Small intestine (tissue), 16 donors: ENCODE measurements at places on chromosomes 5 and 9.

- no peak for DNase-seq
- no peak overlapping the region for H3K4me3 ChIP-seq
- no peaks in the 10 kb centered on the region for H3K27me3 ChIP-seq
- H3K4me1 ChIP-seq, result no peaks in the 10 kb centered on the region
- no peaks in the 10 kb centered on the region for H3K36me3 ChIP-seq
Measured at GRCh38 chr5:175216991-175217390, 227.0 kb downstream of the DRD1 start.

DNA sequence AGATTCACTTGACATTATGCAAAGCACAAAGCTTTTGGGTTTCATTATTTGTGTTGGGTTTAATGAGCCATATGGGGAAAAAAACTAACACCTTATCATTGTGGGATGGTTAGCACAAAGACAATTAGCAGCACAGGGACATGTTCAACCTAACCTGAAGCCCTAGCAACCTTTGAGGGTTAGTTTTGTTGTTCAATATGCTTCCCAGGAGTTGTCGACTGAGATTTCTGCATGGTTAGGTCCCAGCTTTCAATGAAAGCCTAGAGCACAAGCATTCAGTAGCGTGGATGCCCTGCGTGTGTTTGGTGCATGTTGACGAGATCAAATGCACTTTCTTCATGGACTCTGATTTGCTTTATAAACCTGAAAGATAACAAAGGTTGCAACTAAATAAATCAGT is 565.2 kb upstream of the TLE4 start:
- H3K36me3 ChIP-seq, result no peaks in the 10 kb centered on the region
- H3K27ac ChIP-seq, result no peak overlapping the region
- DNase-seq, result no peak
- no peaks in the 10 kb centered on the region for H3K4me1 ChIP-seq
- no peak overlapping the region for H3K4me3 ChIP-seq

DNA sequence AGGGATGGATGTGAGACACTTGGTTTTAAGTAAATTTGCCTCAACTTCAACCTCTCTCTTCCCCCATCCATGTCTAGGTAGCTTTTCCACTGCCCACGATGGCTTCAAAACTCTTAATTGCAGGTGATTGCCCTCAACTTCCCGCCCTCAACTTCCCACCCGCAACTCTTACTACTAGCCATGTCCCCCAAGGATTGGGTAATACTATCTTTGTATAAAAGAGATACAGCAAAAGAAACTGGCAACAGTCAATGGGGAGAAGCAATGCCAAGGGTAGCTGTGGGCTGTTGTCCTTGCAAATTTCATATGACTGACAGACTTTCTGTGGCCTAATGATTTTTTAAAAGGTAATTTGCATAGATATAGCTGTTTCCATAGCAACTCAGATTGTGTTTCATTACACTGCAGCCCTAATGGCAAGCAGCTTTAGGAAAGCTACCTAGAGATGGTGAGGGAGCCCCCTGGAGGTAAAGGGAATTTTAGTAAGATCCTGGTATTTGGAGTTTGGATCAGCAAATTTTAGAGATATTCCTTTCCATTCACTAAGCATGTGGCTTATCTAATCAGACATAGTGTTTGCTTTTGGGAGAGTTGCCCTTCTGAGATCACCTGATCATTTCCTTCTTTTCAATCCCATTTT is 421.5 kb upstream of the DAP start:
- peak; percentile 22 for DNase-seq
- H3K4me1 ChIP-seq, result no peaks in the 10 kb centered on the region
- no peaks in the 10 kb centered on the region for H3K27me3 ChIP-seq
- no peak overlapping the region for H3K4me3 ChIP-seq
- H3K36me3 ChIP-seq, result no peaks in the 10 kb centered on the region

DNA sequence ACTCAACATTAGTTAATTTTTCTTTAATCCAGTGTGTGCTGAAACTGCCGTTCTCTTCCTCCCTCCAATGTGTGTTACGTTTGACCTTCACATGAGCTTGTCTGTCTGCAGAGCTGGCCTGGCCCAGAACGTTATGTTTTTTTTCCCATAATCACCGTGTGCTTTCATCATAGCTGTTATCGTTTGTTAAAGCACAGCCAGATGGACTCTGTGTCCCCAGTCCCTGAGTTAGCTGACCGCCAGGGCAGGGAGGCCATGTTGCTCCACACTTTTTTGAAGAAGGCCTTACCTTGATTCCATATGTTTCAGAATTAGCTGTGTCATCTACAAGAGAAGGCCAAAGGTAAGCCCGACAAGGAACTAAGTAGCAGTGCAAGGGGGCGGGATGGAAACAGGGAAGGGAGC is 55.7 kb downstream of the HSD17B3 start:
- H3K27ac ChIP-seq, result no peak overlapping the region
- no peaks in the 10 kb centered on the region for H3K4me1 ChIP-seq
- H3K27me3 ChIP-seq, result no peaks in the 10 kb centered on the region
- no peak overlapping the region for H3K4me3 ChIP-seq

- H3K36me3 ChIP-seq, result no peaks in the 10 kb centered on the region
- H3K4me1 ChIP-seq, result no peaks in the 10 kb centered on the region
- no peak overlapping the region for H3K4me3 ChIP-seq
- no peak for DNase-seq
- no peak overlapping the region for H3K27ac ChIP-seq
Measured at GRCh38 chr5:112329419-112330090, 89.5 kb downstream of the EPB41L4A start.

DNA sequence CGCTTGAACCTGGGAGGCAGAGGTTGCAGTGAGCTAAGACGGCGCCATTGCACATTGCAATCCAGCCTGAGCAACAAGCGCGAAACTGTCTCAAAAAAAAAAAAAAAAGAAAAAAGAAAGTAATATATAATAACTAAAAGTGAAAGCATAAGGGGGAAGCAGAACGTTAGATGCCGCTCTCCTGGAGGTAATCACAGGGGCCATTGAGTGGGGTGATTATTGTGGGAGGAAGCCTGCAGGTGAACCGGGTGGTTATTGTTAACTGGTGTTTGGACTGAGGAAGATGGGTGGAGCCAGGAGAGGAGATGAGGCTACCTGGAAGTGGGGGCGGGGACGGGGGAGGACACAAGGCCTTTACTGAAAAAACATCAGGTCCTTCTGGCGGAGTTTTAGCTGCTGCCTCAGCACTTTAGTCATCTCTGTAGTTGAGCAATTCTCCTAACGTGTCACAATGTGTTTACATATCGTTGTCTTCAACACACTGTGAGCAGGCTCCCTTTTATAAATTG is 5.3 kb upstream of the TJP2 start:
- peaks cover 26% of the 10 kb centered on the region for H3K36me3 ChIP-seq
- no peak overlapping the region for H3K4me3 ChIP-seq
- DNase-seq, result peak; percentile 59
- no peaks in the 10 kb centered on the region for H3K4me1 ChIP-seq

DNA sequence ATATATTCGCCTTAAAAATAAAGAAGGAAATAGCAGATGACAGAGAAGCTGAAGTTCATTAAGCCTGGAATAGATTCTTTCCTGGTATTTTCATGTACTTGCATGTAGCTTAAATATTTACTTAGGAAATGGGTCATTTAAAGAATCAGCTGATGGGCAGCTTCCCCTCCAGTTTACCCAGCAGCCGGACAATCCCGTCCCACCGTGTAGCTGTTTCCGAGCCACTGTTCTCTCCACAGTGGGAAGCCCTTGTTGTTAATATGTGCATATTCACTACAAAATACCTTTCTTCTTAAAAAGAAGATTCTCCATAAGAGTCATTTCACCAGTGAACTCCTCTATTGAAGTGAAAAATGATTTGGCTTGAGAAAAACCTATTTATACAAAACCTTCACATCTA is 187.0 kb downstream of the FANCC start:
- DNase-seq, result no peak
- no peaks in the 10 kb centered on the region for H3K27me3 ChIP-seq
- H3K36me3 ChIP-seq, result no peaks in the 10 kb centered on the region
- no peak overlapping the region for H3K4me3 ChIP-seq

DNA sequence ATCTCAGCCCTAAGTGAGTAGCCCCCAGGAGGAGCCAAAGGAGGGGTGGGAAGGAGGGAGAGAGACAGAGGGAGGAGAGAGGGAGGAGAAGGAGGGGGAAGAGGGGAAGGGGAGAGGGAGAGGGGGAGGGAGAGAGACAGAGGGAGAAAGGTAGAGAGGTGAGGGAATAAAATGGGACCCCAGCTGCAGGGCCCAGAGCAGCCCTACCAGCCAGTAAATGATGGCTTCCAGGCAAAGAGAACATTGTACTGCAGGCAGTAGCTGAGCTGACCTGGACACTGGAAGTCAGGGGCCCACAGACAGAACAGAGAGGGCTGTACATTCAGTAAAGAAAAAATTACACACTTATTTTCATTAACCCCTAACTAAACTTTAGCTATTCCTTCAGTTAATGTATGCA is 57.8 kb upstream of the GNE start:
- H3K27ac ChIP-seq, result no peak overlapping the region
- no peaks in the 10 kb centered on the region for H3K27me3 ChIP-seq
- no peak overlapping the region for H3K4me3 ChIP-seq
- no peak for DNase-seq
- no peaks in the 10 kb centered on the region for H3K36me3 ChIP-seq
- H3K4me1 ChIP-seq, result peaks cover 41% of the 10 kb centered on the region

DNA sequence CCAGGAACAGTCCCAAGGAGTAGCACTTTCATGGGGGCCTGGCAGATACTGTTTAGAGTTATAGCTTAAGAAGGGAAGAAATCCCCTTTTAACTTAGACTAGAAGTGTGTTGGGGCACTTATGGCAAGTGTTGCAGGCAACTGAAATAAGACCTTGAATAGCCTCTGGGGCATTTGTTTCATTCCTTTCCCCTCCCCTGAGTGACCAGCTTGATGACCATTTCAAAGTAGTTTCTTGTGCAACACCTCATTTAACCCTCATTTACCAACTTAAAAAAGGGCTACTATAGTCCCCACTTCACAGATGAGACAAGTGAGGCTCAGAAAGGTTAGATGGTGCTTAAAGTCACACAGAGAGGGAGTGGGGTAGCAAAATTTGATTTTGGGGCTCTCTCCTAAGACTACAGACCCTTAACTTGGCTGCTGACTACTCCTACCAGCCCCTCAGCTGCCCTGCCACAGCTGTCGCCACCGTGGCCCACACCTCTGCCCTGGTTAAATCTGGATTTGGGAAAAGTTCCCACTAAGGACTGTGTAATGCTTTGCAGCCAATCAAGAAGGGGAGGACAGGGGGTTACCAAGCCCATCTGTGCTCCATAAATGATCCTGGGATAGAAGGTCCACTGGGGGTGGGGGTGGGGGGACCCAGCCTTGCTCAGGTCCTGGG is 5.5 kb downstream of the PDLIM4 start:
- peaks cover 44% of the 10 kb centered on the region for H3K4me1 ChIP-seq
- H3K27me3 ChIP-seq, result peaks cover 7% of the 10 kb centered on the region
- H3K36me3 ChIP-seq, result no peaks in the 10 kb centered on the region
- H3K27ac ChIP-seq, result no peak overlapping the region
- no peak overlapping the region for H3K4me3 ChIP-seq
- no peak for DNase-seq

DNA sequence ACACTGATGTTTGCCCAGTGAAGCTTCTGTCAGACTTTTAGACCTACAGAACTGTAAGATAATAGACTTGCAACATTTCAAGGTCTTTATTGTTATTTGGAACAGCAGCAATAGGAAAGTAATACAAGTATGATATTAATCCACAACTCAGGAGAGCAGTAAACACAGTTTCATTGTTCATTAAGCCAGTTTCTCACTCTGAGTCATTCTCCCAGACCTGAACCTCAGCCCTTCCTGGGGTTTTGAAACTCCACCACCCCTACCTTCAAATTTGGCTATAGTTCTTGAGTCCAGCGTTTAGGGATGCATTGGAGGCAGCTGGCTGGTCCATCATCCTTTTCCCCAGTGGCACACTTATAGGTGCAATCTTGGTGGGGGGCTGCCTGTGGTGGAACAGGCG is 203.2 kb downstream of the RAB3C start:
- no peaks in the 10 kb centered on the region for H3K36me3 ChIP-seq
- H3K4me3 ChIP-seq, result no peak overlapping the region
- no peak overlapping the region for H3K27ac ChIP-seq
- no peaks in the 10 kb centered on the region for H3K4me1 ChIP-seq
- no peaks in the 10 kb centered on the region for H3K27me3 ChIP-seq

DNA sequence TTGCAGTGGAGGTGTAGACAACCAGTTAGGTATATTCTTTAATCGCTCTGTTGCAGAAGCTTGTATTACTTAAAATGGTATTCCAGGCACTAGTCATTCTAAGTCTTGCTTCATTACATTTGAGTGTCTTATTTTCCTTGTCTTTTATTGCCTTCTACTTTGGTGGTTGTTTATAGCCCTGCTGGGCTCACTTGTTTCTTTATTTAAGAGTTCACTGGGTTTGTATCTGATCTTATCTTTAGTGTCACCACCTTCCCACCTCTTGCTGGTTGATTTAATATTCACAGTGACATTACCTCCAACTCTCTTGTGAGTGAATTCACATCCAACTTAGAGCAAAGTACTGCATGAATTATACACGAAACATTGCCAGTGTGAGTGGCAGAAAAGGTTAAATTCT is 83.6 kb upstream of the BNC2 start:
- no peaks in the 10 kb centered on the region for H3K36me3 ChIP-seq
- no peaks in the 10 kb centered on the region for H3K27me3 ChIP-seq
- no peaks in the 10 kb centered on the region for H3K4me1 ChIP-seq
- H3K27ac ChIP-seq, result no peak overlapping the region
- no peak overlapping the region for H3K4me3 ChIP-seq
- no peak for DNase-seq

- DNase-seq, result no peak
- no peak overlapping the region for H3K4me3 ChIP-seq
- no peaks in the 10 kb centered on the region for H3K27me3 ChIP-seq
Measured at GRCh38 chr5:78833284-78833683, 151.8 kb downstream of the ARSB start.

DNA sequence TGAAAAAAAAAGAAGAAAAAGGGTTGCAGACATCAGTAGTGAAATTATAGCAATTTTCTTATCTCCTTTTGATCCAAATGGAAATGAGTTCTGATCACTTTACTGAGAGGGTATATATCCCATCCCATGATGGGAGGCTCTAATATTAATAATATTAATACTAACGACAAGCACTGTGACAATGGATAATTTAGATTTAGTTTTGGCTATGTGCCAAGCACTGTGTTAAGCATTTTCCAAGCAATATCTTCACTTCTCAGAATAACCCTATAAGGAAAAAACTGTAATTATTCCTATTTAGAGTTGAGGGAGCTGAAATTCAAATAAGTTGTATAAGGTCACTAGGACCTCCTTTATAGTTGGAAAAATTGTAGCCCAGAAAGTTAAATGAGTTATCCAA is 58.4 kb upstream of the ASTN2 start:
- H3K4me3 ChIP-seq, result no peak overlapping the region
- H3K27ac ChIP-seq, result no peak overlapping the region
- DNase-seq, result no peak
- H3K36me3 ChIP-seq, result no peaks in the 10 kb centered on the region
- H3K27me3 ChIP-seq, result peaks cover 2% of the 10 kb centered on the region
- no peaks in the 10 kb centered on the region for H3K4me1 ChIP-seq

- H3K4me3 ChIP-seq, result peak overlapping the region; percentile 44
- peaks cover 89% of the 10 kb centered on the region for H3K27me3 ChIP-seq
- peak; percentile 46 for DNase-seq
Measured at GRCh38 chr5:43039471-43040286, 440 bp downstream of the ANXA2R start.

GRCh38 chr9:104247899-104248460 is 153.9 kb downstream of the SMC2 start:
- no peaks in the 10 kb centered on the region for H3K4me1 ChIP-seq
- H3K36me3 ChIP-seq, result no peaks in the 10 kb centered on the region
- DNase-seq, result no peak
- H3K27me3 ChIP-seq, result no peaks in the 10 kb centered on the region
- H3K4me3 ChIP-seq, result no peak overlapping the region

GRCh38 chr5:91867799-91868198 is 484.7 kb upstream of the ARRDC3 start:
- DNase-seq, result no peak
- no peak overlapping the region for H3K27ac ChIP-seq
- no peak overlapping the region for H3K4me3 ChIP-seq
- no peaks in the 10 kb centered on the region for H3K27me3 ChIP-seq
- no peaks in the 10 kb centered on the region for H3K4me1 ChIP-seq
